ENCODE measurements at places on chromosomes 11 and 22.

DNA sequence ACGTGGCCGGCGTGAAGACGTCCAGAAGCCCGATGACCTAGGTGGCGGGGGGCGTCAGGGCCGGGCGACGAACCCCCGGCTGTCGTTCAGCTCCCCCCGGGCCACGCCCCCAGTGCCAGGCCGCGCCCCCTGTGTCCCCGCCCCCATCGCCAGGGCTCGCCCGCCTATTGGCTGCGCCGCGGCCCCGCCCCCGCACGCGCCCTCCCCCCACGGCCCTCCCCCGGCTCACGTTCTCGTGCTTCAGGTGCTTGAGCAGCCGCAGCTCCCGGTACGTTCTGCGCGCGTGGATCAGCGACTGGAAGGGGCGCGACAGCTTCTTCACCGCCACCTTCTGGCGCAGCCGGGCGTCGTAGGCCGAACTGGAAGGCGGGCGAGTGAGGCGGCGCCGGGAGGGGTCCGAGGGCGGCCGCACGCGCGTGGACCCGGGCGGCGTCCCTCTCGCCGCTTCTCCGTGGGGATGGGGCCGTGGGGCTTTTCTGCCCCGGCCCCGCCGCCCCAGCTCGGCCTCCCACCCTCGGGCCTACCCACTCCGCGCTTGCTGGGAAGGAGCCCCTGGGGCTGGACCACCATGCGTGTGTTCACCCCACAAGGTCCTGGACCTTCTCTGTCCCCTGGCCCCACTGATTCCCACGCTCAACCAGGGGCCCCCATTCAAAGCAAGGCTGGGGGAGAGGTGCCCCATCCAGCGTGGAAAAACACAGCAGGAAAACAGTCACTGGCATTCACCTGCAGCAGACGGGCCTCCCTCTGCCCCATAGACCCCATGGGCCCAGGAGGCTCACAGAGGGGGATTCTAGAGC is 2.4 kb downstream of the MAPK11 start:
- peak; percentile 59 for DNase-seq

GRCh38 chr11:113570906-113571305 is 95.7 kb upstream of the DRD2 start:
- DNase-seq: no peak

DNA sequence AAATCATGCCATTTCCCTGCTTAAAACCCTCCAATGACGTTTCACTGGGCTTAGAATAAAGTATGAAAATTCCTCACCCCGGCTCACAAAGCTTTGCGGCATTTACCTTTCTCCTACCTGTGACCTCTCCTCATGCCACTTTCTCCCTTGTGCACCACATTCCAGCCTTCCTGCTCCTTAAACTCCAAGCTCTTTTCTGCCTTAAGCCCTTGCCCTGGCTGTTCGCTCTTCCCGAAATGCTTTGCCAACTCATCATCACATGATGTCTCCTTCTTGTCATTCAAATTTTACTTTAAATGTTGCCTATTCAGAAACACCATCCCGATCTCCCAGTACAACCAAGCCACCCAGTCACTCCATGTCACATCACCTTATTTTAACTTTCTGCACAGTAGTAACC is 2.0 kb downstream of the PLEKHA7 start:
- no peak for DNase-seq

DNA sequence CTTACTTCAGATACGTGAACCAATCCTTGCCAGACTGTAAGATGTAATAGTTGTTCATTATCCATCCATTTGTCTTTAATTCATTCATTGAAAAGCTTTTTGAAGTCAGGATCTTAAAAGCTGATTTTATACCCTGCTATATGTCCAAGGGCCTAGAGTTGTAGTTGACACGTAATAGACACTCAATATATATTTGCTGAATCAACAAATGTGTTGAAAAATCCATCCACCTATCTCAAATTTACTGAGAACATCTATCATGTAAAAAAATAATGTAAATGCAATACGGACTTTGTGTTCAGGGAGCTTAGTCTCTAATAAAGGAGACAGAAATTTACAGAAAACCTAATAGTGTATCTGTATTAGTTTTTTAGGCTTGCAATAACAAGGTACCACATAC is 521.0 kb downstream of the METTL15 start:
- DNase-seq: no peak

DNA sequence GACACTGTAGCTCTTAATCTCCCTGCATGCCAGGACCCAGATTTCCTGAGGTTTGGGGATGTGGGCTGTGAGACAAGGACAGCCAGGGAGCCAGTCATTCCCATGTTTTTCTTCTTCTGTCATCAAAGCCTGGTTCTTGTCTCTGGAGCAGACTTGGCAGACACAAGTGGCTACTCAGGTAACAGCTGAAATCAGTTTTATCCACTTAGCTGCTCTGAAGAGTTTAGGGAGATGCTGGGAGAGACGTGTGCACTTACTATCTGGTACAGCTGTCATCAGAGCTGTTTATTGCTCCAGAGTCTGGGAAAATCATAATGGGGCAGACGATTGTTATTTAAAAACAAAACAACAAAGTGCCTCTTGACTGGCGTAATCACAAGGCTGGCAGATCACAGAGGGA is 56.6 kb downstream of the CSNK2A3 start:
- no peak for DNase-seq

DNA sequence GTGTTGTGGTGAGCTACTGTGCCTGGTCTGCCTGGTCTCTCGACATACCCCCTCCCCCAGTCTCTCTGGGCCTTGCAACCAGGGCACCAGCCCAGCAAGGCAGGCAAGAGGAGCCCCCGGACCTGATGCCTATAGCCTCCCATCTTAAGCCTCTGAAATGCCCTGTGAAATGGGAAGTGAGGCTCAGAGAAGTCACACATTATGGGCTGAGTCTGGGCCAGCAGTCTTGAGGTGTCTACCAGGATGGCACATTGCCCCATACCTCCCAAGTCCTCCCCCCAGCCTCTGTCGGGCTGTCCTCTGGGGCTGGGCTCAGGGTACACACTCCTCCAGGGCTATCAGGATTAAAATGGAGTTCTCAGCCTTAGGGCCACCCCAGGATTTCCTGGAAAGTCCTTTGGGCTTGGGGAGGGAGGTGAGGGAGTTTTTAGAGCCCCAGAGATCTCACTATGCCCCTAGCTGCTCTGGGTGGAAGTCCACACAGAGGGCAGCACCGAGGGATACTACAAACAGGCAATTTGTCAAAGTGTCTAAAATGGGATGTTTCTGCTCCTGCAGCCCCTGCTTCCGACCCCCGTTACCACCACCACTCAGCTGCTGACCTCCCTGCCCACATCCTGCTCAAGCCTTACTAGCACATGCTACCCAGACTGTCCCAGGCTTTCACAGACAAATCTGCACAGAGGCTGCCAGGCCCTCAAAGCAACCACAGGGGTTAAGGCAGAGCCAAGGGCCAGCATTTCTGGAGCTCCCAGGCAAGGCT is 3.1 kb upstream of the SH3BP1 start:
- DNase-seq: peak; percentile 57

DNA sequence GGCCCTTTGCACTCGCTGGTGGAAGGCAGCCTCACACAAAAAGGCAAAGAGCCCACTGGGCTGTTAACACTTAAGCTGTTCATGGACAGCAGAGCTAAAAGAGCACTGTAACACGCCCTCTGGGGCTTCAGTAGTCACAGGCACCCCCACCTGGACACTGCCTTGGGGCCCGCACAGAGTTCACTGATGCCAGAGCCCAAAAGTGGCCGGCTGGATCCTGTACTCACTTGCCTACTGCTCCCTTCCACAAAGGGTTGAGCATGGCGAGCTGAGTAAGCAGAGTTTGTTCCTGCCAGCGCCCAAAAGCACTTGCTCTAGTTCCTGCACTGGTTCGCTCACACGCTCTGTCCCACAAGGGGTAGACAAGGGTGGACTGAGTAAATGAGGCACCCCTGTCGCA is 78.8 kb downstream of the RELT start:
- no peak for DNase-seq

GRCh38 chr22:25643232-25644000 is 78.9 kb downstream of the GRK3 start:
- DNase-seq: peak; percentile 12

- DNase-seq: no peak
Measured at GRCh38 chr11:133776671-133777367, 68.5 kb downstream of the SPATA19 start.

GRCh38 chr22:48425091-48425506 is 1402.6 kb downstream of the BRD1 start:
- DNase-seq: no peak

GRCh38 chr22:19661156-19661555 is 53.1 kb upstream of the SEPTIN5 start:
- DNase-seq: no peak

GRCh38 chr11:128837627-128838026 is 29.5 kb downstream of the KCNJ1 start:
- DNase-seq: no peak

DNA sequence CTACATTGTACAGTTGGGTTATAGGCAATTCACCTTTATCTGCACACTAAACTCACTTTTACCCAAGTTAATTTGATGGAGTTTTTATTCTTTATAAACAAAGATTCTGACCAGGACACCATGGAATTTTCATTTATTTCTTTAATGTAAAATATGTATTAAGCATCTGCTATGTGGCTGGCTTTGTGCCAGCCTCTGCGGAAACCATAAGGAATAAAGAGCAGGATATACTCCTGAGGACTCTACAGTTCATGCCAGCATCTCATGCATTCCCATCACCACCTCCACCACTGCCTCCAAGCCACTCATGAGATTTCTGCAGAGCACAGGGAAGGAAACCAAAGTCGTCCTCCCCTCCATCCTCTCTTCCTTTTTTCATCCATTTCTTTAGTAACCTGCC is 100.0 kb upstream of the DBX1 start:
- DNase-seq: no peak

- DNase-seq: no peak
Measured at GRCh38 chr11:45343444-45343843, 57.3 kb upstream of the SYT13 start.

DNA sequence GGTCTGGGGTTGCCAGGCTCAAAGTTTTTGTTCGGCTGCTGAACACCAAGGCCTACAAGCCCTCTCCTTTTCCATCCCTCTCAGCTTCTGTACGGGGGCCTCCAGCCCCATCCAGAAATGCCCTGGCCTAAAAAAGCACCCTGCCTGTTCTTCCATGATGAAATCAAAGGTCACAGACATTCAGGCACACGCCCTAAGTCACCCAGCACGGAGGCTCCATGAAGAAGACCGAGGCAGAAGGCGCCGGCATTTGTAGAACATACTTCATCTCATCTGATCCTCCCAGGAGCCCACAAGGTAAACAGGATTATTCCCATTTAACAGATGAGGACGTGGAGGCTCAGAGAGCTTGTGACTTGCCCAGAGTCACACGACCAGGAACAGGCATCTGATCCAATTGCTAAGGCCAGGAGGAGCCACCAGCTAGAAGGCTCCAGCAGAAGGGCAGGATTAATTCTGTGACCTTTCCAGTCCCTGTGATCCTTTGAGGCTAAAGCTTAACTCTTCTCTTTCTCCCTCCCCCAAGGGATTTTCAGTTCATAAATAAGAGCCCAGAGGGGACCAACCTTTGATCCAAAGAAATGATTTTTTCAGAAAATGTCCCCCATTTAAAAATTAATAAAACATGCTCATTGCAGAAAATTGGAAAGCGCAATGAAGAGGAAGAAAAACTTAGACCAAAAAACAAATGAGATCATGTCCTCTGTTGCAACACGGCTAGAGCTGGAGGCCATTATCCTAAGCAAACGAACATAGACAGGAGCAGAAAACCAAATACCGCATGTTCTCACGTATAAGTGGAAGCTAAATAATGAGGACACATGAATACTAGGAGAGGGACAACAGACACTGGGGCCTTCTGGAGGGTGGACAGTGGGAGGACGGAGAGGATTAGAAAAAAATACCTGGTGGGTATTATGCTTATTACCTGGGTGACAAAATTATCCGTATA is 38.7 kb downstream of the CYTH4 start:
- no peak for DNase-seq

DNA sequence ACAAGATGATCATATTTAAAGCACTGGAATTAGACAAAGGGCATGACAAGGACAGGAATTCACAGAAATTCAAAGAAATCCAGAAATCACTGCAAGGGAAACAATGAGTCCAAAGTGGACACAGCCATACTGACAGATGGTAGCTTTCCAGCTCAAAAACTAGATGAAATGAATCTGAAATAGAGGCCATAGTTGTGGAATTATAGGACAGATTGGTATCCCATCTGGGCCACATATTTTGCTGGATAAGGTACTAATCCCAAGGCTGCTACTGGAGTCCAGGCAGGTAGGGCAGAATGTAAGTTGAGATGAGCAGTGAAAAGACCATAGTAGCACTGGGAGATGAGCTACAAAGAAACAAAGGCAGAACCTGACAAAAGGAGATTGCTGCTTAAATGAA is 258.3 kb upstream of the ANO3 start:
- DNase-seq: no peak

GRCh38 chr22:45904236-45904635 is 72.7 kb downstream of the WNT7B start:
- DNase-seq: no peak

DNA sequence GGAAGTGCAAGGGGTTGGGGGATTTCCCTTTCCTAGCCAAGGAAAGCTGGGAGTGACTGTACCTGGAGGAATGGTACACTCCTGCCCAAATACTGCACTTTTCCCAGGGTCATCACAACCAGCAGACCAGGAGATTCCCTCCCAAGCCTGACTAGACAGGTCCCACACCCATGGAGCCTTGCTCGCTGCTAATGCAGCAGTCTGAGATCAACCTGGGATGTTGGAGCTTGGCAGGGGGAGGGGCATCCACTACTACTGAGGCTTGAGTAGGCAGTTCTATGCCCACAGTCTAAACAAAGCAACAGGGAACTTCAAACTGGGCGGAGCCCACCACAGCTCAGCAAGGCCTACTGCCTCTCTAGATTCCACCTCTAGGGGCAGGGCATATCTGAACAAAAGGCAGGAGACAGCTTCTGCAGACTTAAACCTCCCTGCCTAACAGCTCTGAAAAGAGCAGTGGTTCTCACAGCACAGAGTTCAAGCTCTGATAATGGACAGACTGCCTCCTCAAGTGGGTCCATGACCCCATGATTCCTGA is 58.5 kb downstream of the SLC22A9 start:
- no peak for DNase-seq

- DNase-seq: peak; percentile 94
Measured at GRCh38 chr11:44065841-44066731, at the start of gene ACCS. Gene ACCS, plus strand, starts transcription at chr11:44066270. Its CDS starts 1,358 bp downstream, at chr11:44067628.

GRCh38 chr22:30411780-30412179 is 13.8 kb upstream of the MTFP1 start:
- no peak for DNase-seq

DNA sequence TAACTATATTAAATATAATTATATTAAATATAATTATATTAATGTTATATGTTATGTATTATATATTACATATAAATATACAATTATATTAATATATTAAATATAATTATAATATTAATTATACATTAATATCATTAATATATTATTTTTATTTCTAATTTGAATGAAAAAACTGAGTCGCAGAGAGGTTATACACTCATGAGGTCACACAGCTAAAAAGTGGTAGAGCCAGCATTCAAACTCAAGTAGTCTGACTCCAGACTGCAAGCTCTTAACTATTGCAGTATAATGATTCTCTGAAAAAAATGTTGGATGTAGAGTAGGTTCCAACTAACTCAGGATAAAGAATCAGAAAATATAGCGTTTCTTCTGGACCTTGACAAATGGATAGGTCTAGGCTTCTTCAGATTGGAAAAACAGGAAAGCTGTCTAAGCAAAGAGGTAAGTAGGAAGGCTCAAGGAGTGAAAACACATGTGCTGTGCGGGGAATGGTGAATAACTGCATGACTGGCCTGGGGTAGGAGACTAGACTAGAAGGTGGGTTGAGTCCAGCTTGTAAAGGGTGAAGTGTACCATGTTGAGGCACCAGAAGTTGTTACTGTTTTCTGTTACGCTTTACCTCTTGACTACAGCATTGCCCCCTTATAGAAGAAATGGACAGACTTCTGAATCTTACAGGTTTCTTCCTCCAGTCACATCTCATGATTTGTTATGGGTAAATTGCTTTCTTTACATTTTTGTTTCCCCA is 80.3 kb downstream of the TRIM44 start:
- DNase-seq: no peak
